ENCODE measurements at places on chromosomes 13 and 19.

DNA sequence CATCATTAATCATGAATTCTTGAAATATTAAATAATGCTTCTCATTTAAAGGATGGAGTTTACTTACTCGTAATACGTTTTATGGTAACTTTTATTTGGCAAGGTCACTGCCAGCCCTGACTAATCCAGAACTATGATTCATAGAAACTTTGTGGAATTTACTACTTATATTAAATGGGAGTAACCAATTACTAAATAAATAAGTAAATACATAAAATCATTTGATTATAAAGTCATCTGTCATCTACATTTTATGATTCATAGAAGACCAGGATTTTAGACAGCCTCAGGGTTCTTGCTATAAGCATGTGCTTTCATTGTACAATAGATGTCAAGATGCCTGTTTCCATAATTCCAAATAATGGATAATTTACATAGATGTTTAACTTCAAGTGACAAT lies 611.1 kb downstream of the TBC1D4 start:
- no peak for DNase-seq

- DNase-seq, result no peak
These were observed 35.9 kb upstream of the MPHOSPH8 start for GRCh38 chr13:19597523-19597922.

DNA sequence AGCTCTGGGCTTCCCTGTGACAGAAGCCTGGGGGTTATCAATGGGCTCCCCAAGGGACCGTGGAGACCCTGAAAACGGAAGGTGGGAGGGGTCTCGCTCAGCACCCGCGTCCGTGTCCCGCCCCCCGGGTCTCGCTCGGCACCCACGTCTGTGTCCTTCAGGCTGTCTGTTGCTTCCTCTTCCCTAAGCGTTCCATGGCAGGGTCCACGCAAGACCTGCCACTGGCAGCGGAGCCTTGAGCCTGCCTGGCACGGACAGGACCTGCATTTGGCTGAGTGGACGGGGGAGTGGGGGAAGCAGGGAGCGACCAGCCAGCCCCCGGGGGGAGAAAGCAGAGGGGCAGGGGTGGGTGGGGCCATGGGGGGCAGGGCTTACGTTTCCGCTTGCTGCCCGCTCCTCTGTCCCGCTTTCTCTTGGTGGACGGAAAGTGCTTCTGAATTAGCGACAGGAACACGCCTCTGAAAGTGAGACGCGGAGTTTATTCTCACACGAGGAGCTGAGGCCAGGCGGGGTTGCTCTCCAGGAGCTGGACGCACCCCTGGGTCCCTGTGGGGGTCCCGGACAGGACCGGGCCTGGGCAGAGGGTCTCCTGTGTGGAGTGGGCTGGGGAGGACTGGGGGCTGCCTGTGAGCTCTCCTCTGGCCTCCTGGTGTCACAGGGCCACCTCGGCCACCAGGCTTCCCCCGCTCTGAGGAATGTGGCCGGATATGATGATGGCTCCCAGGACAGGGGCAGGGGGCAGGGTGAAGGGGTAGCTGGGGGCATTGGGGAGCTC lies 12.0 kb downstream of the GPX4 start:
- no peak for DNase-seq

DNA sequence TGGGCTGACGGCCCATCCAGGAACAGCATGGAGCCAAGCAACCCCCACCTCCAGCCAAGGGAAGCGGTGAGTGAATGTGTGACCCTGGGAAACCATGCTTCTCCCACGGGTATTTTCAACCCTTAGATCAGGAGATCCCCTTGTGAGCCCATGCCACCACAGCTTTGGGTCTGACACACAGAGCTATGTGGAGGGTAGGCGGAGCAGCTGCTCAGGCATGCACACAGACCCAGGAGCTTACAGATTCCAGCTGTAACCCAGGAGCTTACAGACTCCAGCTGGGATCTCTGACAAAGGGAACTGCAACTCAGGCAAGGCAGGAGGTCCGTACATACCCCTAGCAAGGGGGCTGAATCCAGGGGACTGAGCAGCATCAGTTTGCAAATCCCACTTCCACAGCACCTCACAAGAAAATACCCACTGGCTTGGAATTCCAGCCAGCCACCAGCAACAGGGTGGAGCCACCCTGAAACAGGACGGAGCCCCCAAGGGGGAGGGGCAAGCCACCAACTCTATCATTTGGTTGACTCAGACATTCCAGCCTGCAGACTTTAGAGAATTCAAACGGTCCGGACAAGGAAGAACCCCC lies 40.8 kb upstream of the RFXAP start:
- DNase-seq, result no peak

GRCh38 chr13:31000889-31001288 lies 68.4 kb downstream of the TEX26 start:
- DNase-seq, result no peak

GRCh38 chr13:37342205-37342604 lies 236.7 kb upstream of the CSNK1A1L start:
- DNase-seq, result no peak

DNA sequence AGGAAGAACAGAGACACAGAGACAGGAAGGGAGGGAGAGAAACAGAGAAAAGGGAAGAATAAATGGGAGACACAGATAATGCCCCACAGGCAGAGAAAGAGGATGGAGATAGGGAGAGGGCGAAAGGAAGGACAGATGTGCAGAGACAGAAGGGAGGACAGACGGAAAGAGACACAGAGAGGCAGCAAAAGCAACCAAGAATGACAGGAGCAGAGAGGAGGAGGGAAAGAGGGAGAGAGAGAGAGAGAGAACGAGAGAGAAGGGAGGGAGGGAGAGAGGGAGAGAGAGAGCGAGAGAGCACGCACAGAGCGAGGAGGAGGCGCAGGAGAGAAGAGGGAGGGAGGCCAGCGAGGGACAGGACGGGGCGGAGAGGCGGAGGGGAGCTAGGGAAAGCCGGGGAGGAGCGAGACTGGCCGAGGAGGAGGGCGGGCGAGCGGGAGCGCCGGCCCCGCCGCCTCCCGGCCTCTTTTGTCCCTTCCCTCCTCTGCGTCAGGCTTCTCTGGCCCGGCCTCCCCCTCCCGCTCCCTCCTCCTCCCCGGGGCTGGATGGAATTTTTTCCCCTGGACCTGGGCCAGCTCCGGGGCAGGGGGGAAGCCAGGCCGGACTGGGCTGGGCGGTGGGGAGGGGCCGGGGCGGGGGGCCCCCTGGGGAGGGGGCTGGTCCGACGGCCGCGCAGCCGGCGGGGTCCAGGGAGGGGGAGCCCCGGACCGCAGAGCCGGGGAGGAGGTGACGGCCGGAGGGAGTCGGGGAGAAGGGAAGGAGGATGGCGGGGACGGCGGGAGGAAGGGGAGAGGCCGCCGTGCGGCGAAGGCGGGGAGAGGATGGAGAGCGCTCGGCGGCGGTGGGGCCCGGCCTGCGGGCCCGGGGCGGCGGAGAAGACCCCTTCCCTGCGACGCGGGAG lies 4.2 kb upstream of the SPACA6 start:
- peak; percentile 82 for DNase-seq

GRCh38 chr13:61466280-61466679 lies 50.6 kb upstream of the PCDH20 start:
- no peak for DNase-seq

GRCh38 chr13:97266332-97266731 lies 44.2 kb downstream of the MBNL2 start:
- DNase-seq, result no peak

GRCh38 chr19:28686756-28687155 lies 526.2 kb downstream of the UQCRFS1 start:
- no peak for DNase-seq

DNA sequence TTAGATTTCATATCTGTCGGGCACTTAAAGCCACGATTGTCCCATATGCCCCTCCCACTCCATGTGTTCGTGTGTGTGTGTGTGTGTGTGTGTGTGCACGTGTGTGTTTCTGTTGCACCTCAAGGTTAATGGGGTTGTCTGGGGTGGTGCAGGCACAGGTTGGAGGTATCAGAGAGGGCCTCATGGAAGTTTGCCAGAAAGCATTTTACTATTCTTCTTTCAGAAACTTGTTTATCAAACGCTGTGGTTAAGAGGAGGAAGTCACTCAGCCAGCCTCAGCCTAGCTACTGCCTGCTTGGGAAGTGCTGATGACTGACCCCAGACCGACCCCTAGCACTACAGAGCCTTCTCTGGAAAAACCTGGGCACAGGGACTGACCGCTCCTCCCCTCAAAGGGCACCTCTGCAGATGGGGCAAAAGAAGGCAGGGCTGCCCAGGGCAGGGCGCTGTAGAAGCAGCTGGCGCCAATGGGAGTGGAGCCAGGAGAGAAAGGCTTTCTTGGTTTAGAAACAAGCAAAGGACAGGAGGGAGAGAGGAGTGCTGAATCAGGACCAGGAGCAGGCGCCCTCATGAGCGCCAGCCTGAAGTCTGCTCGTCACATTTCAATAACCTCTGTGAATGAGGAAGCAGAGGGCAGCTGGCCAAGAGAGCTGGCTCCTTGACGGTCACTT lies 3.9 kb downstream of the SIAH3 start:
- no peak for DNase-seq

GRCh38 chr19:40284251-40284500 lies 969 bp downstream of the AKT2 start:
- no peak for DNase-seq

DNA sequence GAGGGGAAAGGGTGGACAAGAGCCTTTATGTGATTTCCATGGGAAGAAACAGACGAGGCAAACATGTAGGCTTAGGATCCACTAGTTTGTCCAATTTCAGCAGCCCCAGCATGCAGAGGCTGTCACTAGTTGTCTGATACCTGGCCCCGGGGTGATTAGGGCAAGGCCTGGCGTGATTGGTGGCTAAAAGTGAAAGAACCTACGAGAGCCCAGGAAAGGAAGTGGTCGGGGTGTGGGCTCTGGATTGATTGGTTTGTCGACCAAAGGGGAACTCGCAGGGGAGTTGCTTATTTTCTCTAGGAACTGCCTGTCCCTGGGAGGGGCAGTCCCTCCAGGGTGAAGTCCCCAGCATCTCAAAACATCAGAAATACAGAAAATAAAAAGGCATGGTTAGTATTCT lies 64.2 kb upstream of the UQCRFS1 start:
- no peak for DNase-seq

Data from colonic mucosa (tissue), 4 donors.